ENCODE measurements at places on chromosomes 3 and 15.

- no peak for DNase-seq
Measured at GRCh38 chr3:105385819-105386508, 19.3 kb downstream of the ALCAM start.

- no peak for DNase-seq
Measured at GRCh38 chr3:141605883-141606282, 119.1 kb downstream of the RASA2 start.

GRCh38 chr15:29208836-29209235 is 60.8 kb downstream of the NSMCE3 start:
- no peak for DNase-seq

DNA sequence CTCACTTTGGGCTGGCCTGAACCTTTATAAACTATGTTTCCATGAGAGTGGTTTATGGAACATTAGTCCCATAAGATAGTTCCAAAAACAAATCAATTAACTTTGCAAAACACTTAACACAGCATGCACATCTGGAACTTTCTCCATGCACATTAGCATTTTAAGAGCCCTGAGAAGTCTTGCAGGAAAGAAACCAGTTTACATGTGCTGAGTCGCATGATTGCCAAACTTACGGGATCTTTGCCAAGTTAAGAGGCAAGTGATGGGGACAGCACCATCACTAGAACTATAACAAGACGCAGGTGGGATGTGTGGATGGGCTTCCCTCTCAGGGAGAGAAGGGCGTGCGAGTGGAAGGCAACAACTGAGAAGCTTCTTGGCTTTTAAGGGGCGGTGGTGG is 20.7 kb downstream of the ADAMTS9 start:
- DNase-seq: no peak

- DNase-seq: no peak
Measured at GRCh38 chr15:35309886-35310285, 224.8 kb upstream of the NANOGP8 start.

GRCh38 chr3:31135546-31135945 is 241.1 kb upstream of the GADL1 start:
- no peak for DNase-seq

DNA sequence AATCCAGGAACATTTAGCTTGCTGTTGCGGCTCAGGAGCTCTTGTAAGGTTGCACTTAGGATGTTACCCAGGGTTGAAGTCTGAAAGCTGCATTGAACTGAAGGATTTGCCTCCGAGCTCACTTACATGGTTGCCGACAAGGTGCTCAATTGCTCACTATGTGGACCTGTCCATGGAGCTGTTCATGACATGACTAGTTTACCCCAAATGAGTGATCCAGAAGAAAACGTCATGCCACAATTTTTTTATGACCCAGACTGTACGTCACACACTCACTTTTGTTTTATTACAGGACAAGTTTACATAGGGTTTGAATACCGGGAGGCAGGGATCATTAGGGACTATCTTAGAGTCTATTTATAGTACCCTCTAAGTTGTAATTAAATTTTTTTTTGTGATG is 21.0 kb upstream of the CLDN11 start:
- DNase-seq: no peak

DNA sequence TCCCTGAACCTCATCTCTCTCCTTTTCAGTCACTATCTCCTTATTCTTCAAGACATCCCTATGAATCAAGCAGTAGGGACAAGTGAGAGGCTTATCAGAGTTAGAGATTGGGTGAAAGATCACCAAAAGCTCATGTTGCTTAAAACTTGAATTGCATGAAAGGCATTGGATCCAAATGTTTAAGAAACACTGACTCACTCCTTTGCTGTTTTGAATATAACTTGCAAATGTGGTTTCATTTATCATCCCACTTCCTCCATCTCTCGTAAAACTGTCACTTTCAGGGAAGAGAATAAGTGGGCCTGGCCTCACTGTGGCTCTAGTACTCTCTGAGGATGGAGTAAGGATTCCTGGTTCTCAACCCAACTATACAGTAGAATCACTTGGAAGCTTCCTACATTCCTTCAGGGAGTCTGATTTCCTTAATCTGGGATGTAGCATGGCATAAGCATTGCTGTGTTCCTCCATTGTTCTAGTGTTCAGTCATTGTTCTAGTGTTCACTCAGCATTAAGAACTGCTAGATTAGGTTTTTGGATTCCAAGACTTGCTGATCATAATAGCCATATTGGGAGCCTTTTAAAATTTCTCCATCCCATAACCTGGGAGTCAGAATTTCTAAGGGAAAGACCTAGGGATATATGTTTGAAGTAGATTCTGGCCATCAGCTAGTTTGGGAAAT is 171.8 kb downstream of the TMEM108 start:
- no peak for DNase-seq

DNA sequence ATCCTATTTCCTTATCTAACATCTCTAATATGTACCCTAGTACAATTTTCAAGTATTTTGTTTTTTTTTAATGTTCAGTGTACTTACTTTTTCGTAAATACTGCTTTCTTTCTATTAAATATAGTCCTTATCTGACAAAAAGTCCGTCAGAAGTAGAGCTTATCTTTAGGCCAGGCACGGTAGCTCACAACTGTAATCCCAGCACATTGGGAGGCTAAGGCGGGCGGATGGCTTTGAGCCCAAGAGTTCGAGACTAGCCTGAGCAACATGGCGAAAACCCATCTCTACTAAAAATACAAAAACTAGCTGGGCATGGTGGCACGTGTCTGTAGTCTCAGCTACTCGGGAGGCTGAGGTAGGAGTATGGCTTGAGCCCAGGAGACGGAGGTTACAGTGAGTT is 41.1 kb downstream of the USP3 start:
- no peak for DNase-seq

- no peak for DNase-seq
Measured at GRCh38 chr3:188294113-188294512, 140.2 kb downstream of the LPP start.

DNA sequence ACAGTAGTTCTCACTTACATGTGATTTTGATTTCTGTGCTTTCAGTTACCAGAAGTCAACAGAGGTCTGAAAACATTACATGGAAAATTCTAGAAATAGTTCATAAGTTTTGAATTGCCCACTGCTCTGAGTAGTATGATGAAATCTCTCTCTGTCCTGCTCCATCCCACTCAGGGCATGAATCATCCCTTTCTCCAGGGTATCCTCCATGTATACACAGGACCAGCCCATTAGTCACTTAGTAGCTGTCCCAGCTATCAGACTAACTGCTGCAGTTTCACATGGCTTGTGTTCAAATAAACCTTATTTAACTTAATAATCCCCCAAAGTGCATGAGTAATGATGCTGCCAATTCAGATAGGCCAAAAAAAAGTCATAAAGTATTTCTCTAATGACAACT is 38.6 kb downstream of the EPHA3 start:
- DNase-seq: no peak

- DNase-seq: no peak
Measured at GRCh38 chr3:52518723-52519444, 14.8 kb downstream of the NT5DC2 start.

DNA sequence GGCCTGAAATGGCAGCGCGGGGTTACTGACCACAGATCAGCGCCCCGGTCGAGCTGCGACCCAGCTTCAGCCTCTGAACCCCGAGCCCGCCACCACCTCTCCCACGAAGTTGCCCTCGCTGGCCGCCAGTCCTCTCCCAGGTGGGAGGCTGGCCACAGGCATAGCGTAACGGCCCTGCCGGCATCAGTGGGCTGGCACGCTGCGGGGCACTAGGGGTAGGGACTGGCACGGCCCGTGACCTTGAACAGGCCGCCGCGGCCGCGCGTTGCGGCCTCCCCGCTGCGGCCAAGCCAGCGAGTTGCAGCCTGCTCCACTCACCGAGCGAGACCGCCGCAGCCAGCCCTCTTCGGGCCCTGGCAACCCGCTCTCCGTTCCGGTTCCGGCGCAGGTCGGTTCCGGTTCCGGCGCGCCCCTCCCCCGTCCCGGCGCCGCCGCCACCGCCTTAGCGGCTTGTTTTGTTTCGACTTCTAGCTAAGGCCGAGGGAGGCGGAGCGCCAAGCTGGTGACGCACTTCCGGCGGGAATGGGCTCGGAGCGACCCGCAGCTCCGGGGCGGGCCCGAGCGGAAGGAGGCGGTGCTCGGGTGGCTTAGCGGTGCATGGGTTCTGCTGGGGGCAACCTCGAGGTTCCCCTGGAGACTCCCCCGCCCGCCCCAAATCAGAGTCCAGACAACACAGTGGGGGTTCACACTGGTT is at the start of gene USP19:
Gene USP19 (minus strand): TSS at position 386 of the 694 bp plus-strand sequence. CDS start 1,678 bp downstream, outside the sequence.
- DNase-seq: peak; percentile 88

DNA sequence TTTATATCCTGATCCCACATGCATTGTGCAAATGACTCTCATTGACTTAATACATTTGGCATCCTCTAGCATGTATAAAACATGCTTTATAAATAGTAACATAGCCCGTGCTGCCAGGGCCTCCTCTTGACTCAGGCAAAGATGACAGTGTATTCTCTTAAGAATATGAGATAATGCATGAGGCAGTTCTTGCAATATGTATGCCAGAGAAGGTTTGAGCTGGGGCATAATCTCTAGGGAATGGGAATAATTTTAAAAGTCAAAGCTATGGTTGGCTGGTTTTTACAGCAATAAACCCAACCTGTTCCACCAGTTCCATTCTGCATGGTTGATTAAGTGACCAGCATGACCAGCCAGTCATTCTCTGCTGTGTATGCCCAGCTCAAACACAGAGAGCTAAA is 179.0 kb upstream of the PFN2 start:
- no peak for DNase-seq

GRCh38 chr3:126135406-126136076 is 44.8 kb downstream of the ALDH1L1 start:
- no peak for DNase-seq

Measured in spinal cord (tissue), 10 donors.